ENCODE measurements at places on chromosomes 16 and 17.

GRCh38 chr17:62994931-62995330, 28.9 kb downstream of the TANC2 start:
- no peak for DNase-seq

DNA sequence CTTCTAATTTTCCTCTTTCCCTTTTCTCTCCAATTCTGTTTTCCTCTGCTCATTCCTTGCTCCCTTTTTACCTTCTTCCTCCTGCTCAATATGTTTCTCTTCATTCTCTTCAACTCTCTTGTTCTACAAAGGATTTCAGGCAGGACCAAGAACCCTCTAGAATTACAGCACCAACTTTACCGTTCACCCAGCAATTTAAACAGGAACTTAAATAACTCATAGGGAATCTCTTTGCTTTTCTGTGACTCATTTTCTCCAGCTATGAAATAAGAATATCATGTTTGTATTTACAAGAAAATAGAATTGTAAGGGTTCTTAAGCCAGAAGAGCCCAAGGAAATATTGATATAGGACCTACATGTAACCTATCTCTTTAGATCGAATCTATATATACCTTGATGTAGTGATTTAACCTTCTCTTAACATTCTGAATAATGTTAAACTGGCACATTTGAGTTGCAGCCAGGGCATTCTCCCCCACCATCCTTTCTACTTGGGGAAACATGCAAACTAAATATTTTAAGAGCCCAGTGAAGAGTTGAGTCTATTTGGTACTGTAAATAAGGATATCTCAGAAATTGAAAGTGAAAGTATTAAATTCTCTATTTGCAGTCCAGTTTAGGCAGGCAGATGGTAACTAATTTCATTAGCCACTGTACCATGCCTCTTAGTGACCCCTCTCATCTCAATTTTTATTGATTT, 137.0 kb downstream of the ANKFN1 start:
- DNase-seq: no peak

- DNase-seq: no peak
These were observed 26.2 kb upstream of the RCVRN start for GRCh38 chr17:9931144-9931741.

DNA sequence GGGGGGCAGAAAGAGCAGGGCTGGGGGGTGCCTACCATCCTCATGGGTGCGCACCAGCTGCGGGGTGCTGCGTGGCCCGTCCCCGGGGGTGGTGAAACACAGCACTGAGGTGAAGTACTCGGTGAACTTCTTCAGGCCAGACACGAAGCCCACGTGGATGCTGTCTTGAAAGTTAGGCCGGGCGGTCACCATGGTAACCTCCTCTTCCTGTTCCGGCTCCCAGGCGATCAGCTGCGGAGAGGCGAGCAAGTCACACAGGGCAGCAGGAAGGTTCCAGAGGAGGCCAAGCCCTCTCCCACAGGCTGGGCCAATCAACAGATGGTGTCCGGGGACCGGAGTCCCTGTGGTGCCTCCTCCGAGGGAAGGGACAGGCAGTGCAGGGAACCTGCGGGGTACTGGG, 90.1 kb upstream of the CDC42EP4 start:
- DNase-seq: no peak

DNA sequence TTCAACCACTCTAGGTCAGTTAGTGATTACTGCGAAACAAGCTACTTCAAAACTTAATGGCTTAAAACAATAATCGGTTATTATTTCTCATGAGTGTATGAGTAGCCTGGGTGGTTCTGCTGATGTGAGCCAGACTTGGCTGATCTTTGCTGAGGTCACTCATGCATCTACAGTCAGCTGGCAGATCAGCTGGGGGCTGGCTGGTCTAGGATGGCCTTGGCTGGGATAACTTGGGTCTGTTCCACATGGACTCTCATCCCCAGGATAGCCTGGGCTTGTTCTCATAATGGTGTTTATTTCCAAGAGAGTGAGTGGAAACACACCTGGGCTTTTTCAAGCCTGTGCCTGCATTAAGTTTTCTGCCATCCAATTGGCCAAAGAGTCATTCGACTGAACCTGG, 13.0 kb downstream of the CCDC182 start:
- no peak for DNase-seq

DNA sequence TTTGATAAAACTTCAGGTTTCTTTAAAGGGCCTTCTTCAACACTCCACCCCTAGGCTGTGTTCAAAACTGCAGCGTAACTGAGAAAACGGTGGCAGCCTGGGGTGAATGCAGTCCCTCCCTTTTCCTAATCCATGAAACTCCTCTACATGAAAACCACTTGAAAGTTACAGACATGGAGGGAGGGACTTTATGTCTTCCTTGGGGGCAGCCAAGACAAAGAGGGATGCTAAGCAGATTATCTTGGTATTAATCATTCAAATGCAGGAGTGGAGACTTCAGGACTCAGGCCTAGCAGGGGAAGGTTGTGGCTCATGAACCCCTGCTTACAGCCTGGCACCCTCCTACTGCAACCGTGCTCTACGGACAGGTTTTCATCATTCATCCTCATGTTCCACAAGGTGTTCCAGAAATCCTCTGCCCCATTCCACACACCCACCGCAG, 46.8 kb downstream of the RNF112 start:
- no peak for DNase-seq

DNA sequence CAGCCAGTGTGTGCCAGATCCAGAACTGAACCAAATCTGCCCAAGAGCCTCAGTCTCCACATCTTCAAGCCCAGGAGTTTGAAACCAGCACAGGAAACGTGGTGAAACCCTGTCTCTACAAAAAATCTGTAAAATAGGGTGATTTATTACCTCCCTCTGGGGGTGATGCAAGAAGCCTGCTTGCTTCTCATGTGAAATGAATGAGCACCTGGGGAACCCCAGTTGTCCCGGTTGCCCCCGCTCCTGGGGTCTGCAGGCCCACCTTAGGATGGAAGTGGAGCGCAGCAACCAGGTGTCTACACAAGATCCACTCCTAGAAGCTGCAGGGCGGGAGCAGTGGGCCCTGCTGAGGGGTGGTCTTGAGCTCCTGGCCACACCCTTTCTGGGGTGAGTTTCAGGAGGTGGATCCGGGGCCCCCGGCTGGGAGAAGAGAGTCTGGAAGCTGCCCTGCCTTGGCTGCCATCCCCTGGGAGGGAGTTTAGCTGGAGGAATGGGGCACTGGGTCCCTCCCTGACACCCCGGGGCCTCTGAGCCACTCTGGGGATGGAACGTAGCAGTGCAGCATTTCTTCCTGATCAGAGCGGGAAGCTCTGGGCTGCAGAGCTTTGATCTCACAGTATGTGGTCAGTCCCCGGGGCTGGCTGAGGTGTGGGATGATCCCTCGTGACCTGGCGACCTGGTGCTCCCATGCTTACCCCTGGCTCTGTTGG, 117.8 kb downstream of the RAB11FIP4 start:
- DNase-seq: no peak

GRCh38 chr17:50634224-50634914, at the start of gene ABCC3:
Gene ABCC3 (plus strand): TSS chr17:50634881. CDS start chr17:50634937, 56 bp downstream.
- no peak for DNase-seq

GRCh38 chr17:17445925-17446665, 30.7 kb upstream of the MED9 start:
- DNase-seq: no peak

DNA sequence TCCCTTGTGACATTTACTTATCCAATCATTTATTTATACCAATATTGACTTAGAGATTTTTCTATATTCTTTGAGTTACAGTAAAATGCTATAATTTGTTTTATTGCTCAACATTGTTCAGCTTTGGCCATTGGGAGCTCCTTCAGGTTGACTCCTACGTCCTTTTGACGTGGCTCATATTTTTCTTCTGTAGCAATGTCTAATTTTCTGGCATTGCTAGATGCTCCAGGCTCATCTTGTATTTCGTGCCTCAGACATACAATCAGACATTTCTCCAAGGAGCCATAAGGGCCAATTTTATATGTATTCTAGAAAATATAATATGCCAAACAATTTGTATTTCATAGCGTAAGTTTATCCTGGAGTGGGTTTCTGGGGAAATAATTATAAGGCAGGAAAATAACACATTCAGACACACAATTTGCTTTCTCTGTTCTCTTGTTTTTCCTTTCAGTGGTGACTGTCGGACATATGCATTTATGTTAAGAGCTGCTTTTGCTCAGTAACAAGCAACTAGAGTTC, 355.1 kb upstream of the MON1B start:
- DNase-seq: no peak

GRCh38 chr16:66470556-66470955, 43.5 kb downstream of the BEAN1 start:
- DNase-seq: no peak

DNA sequence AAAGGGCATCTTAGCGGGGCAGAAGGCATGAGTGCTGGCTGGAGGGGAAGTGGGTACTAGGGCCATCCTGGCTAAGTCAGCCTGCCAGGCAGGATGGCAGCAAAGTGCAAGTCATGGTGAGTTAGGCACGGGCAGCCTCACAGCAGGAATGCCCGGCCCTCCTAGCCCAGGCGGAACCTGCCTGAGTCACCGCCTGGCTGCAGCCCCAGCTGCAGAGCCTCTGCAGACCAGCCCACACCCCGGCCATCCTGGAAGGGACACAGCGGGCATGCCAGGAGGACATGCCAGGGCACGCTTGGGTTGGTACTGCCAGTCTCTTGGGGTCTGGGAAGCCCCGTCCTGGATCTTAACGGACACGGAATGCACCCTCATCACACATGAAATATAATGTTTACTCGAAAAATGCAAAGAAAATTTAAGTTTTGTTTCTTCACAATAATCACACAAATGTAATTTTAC, 5.0 kb upstream of the ALDH3A1 start:
- no peak for DNase-seq

- no peak for DNase-seq
These were observed 13.3 kb downstream of the GSE1 start for GRCh38 chr16:85626191-85626981.

DNA sequence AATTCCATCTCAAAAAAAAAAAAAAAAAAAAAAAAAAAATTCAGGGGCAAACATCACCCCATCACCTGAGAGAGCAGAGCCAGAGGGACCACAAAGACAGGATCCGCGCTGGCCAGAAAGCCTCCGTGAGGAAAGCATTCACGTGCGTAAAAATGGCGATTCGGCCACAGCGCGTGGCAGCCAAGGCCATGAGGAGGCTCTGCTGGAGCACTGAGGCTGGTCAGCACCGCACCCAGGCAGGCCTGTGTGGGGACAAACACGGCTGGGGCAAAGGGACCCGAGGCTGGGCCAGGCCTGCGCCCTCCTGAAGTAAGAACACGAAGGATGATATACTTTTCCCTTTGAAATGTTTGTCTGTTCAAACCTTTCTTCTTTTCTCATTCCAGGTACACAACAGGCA, 45.2 kb downstream of the MAP1LC3B start:
- no peak for DNase-seq

DNA sequence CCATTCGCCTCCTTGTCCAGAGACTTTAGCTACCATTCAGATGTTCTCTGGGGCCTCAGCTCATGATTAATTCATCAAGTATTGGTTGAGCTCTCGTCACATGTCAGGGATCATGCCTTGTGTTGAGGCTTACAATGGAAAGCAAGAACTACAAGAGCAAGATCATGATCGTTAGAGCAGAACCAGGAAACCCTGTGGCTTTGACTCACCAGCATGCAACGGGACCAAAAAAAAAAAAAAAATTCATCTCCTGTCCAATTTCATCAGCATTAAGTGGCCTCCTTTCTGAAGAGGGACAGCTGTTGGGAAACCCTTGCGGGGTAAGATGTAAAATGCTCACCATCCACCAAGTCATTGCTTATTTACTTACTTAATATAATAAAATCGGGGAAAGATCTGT, 12.1 kb upstream of the USP10 start:
- DNase-seq: no peak

DNA sequence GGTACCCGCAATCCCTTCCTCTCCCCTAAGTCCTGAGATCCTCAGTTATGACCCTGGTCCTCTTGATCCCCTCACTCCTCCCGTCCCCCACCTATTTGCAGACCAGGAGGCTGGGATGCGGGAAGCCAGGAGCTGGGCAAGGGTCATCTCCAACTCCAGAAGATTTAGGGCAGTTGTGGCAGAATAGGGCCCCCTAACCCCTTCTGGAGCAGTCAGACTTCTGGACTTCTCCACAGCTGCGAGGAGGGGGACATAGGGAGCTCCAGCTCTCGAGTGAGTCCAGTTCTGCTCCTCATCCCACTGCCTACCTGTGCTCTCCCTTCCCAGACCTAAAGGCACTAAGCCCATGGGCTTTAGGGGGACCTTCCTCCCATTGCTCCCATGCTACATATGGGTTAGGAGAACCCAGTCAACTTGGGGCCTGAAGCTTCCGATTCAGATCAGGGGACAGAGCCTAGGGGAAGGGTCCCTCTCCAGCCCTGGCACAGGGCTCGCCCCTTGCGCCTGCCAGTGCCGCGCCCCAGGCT, 1.3 kb downstream of the WNK4 start:
- DNase-seq: no peak

DNA sequence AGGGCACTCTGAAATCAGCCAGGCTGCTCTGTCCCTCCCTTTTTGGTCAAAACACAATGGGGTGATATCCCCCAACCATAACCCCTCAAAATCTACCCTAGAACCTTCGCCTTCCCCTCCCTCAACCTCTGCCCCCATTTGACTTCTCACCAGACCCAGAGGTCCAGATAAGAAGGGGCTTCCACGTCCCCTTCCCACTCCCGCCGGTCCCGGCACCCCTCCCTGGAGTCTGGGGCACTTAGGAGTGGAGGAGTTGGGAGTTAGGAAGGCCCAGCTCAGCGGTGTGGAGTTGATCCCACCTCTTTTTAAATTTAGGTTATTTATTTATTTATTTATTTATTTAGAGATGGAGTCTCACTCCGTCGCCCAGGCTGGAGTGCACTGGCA, 619 bp upstream of the TMEM92 start:
- DNase-seq: no peak

GRCh38 chr17:77213778-77214132, 73.0 kb downstream of the SEC14L1 start:
- DNase-seq: no peak

DNA sequence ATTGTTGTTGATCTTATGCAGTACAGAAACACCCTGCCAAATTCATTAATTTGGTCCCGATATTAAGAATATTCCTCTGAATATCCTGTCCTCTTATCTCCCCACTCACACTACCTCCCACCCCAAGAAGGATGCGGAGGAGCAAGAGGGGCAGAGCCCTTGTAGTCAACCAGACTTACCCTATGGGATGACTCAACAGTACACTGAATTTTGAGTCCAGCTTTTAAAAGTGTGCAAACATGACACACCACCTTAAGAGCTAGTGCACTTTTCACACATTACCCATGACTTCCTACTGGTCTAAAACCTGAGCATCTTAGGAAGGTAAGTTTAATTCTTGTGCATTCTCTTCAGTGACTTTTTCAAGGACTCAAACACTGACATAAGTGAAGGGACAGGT, 9.5 kb downstream of the USP22 start:
- no peak for DNase-seq

DNA sequence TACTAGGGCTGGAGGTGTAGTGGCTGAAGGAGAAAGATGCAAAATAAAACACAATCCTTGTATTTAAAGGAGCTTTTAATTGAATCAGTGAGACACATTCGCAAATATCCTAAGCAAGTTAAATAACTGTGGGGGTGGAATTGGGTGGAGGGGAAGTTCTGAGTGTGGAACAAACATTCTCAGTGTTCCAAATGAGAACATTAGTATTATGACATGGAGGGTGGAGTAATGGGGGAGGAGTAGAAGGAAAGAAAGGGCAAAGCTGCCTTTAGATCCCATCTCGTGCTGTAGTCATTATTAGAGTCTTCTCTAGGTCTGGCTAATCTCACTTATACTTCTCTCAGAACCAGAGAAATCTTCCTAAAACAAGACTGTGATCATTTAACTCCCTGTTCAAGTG, 169.7 kb downstream of the ANKFN1 start:
- no peak for DNase-seq

GRCh38 chr16:4376126-4376892, 4.7 kb downstream of the VASN start:
- no peak for DNase-seq

GRCh38 chr17:48997827-48998586, 822 bp downstream of the IGF2BP1 start:
- DNase-seq: no peak

Measured in stimulated activated CD4-positive, alpha-beta T cell treated with anti-CD3 and anti-CD28 coated beads, Interleukin-12 subunit alpha, Interleukin-12 subunit beta, amount 100 ng/mL, for 24 hours (primary cell).